ENCODE measurements at places on chromosomes 4 and X.

GRCh38 chr4:145195167-145195952 lies 15.0 kb upstream of the OTUD4 start:
- DNase-seq, result no peak

DNA sequence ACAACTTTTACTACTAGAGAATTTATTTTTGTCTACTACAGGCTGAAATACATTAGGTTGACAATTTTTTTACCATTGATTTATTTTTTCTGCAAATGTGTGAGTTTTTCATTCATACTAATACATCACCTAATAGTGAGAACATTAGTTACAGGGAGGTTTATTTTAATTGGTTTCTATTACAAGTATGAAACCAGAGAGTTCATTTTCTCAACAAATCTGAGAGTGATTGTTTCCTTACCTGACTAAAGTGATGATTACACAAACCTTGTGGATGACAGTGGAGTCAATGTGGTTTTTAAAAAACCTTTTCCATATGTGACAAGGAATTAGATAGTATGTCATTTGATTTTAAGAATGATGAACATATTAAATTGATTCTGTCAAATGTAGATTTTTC lies 227.4 kb downstream of the PALLD start:
- no peak for DNase-seq

DNA sequence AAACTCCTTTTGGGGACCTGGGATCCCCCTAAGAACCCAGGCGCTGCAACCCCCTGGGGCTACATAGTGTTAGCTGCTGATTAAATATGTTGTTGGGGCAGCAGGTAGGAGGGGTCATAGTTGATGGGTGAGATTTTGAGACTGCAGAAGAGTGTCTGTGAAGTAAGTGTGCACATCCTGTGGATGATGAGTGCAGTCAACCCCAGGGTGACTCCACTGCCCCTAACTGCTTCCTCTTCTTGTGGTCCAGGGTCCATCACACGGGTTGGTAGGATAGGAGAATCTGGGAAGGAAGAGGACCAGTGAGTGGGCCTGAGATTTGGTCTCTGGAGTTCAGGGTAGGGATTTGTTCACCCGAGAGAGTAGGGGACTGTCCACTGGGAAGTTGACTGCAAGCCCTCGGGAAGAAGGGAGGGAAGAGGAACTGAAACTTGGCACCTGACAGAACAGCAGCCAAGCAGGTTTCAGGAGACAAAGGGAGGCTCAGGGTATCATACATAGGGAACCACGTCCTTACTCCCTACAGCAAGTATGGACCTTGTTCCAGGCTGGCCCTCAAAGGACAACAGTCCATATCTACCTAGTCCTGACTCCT lies 8.5 kb downstream of the DLG3 start:
- DNase-seq, result no peak

DNA sequence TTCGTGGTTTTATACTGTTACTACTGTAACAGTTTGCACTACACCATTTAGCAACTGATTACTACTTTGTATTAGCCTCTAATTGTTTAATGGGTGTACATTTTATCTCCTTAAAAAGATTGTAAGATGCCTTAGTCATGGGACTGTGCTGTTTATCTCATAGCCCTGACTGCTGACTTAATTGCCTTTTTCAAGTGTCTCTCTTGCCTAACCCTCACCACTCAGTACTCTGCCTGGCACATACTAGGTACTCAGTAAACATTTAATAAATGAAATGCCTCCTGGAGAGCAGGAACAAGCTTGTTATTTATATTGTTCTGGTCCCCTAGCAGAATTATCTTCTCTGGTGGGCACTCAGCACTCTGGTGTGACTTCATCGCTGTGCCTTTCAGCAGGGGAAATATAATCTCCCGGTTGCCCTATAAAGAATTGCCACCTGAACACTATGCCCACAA lies 1.7 kb upstream of the STIM2 start:
- DNase-seq, result no peak

GRCh38 chr4:102575369-102576129 lies 74.4 kb downstream of the NFKB1 start:
- no peak for DNase-seq

- DNase-seq, result no peak
These were observed 382.4 kb downstream of the TRAM1L1 start for GRCh38 chr4:116702949-116703348.

DNA sequence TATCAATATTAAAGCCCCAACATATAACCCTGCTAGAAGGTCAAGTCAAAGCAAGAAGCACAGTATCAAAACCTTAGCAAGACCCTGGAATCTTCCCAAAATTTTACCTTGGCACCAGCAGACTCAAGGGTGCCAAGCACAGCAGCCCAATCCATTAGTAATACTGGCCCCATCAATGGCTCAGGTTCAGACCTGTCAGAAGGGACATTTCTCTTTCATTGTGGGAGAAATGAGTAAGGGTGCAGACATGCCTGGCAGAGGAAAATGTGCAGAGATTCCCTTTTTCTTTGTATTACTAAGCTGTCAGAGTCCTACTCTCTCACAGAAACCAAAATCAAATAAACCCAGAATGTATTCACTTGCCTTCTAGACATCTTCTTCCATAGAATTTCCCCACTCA lies 203.9 kb downstream of the EVC2 start:
- no peak for DNase-seq

DNA sequence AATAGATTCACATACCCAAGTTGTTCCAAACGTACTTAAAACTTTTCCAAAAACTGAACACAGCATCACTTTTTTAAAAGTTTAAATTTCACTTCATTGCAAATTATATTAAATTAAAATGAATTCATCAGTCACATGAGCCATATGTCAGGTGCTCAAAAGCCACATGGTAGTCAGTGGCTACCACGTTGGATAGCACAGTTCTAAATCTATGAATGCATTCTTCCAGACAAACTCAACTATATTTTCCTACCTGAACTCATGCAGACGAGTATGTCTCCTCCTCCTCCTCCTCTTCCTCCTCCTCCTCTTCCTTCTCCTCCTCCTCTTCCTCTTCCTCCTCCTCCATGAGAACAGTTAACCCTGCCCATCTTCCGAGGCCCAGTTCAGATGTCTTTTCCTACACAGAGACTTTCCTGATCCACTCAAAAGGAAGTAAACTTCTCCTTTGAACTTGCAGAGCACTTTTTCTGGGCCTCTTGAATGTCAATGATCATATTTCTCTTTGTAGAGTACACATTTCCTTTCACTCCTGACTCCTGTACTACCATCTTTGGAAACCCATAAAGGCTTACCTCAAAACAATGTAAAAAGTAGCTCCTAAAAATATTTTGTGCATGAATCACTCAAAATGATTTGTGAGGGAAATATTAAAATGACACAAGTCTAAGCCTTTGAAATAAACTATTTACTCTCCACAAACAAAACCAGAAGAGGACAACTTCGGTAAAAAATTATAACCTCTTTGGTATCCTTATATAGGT lies 172.6 kb downstream of the AMELX start:
- no peak for DNase-seq

DNA sequence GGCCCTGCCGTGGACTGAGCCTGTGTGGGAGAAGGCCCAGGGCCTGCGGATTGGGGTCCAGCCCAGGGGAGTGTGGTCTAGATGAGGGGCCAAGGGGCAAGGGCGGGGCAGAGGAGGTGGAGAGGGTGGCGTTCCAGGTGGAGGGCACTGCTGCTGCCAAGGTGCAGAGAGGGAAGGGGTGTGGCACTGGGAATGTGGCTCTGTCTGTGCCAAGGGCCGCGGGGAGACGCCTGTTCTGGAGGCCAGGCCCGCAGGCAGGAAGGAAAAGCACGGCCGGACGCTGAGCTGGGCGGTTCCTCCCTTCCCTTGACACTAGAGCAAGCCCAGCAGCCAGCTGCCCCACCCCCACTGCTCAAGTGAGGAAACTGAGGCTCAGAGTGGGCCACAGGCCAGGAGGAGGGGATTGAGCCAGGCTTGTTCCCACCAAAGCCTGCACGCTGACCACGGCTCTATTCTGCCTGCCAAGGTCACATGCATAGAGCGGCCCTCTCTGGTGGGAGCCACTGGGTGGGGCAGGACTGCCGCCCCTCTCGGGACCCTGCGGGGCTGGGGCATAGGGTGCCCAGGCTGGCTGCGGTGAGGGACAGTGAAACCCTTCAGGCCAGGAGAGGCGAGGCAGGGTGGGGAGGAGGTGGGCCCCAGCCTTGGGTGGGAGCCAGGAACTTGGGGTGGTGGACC lies 13.0 kb downstream of the SH3BP2 start:
- no peak for DNase-seq

DNA sequence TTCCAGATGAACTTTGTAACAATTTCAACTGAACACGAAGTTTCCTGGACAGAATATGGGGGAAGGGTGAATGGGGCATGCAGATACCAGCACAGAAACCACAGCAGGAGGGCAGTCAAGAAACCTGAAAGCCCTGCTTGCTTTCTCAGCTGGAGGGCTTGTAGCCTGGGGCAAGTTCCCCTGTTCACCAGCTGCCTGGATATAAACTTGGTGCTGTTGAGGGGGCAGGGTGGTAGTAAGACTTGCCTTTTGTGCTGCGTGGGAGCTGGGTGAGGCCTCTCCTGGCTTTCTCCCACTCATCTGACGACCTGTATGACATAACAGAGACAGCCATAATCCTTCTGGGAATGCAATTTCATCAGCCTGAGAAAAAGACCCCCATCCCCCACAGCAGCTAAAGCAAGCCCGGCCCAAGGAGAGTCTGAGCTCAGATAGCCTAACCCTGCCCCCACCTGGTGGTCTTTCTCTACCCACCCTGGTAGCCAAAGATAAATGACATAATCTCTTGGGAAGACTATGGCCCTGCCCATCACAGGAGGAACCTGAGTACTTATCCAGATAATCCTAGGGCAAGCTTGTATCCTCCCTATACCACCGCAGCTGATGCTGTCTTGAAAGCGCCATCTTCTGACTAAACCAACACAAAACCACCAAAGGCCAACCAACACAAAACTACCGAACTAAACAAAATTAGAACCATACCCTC lies 234.3 kb downstream of the LAS1L start:
- no peak for DNase-seq

DNA sequence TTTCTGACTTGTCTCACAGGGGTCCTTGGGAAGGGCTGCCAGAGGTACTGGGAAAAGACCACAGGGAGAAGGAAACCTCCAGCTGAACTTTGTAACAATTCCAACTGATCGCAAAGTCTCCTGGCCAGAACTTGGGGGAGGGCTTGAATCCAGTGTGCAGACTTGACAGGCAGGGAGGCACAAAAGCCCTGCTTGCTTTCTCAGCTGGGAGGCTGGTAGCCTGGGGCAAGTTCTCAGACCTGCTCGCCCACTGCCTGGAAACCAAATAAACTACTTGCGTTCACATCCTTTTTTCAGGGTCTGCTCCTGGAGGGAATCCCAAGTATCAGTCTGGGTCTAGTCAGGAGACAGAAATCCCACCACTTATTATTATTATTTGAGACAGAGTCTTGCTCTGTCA lies 48.0 kb upstream of the CASK start:
- no peak for DNase-seq

- no peak for DNase-seq
These were observed 806.8 kb downstream of the PCDH19 start for GRCh38 chrX:99603091-99603814.

GRCh38 chr4:137668885-137669545 lies 136.7 kb upstream of the PCDH18 start:
- DNase-seq, result no peak

- no peak for DNase-seq
These were observed 103.7 kb downstream of the CEP135 start for GRCh38 chr4:56052481-56052880.

GRCh38 chrX:31181377-31182000 lies 109.6 kb upstream of the FTHL17 start:
- DNase-seq, result no peak

Data from stimulated activated CD4-positive, alpha-beta T cell treated with anti-CD3 and anti-CD28 coated beads, Interleukin-1b, Interleukin-23, amount 100 ng/mL, for 1 hour (primary cell).